ENCODE measurements at places on chromosomes 4 and X.

- DNase-seq, result no peak
These were observed 478.0 kb downstream of the KCNIP4 start for GRCh38 chr4:21470535-21470934.

- no peak for DNase-seq
These were observed 4.3 kb upstream of the DDX60L start for GRCh38 chr4:168484626-168485025.

- DNase-seq, result no peak
These were observed 1.1 kb downstream of the BLOC1S4 start for GRCh38 chr4:6716958-6717655.

GRCh38 chr4:69936566-69936965 lies 5.7 kb downstream of the CSN1S1 start:
- no peak for DNase-seq

GRCh38 chr4:186739802-186740434 lies 16.3 kb upstream of the FAT1 start:
- no peak for DNase-seq

GRCh38 chr4:150890246-150890645 lies 124.8 kb downstream of the LRBA start:
- DNase-seq, result no peak

DNA sequence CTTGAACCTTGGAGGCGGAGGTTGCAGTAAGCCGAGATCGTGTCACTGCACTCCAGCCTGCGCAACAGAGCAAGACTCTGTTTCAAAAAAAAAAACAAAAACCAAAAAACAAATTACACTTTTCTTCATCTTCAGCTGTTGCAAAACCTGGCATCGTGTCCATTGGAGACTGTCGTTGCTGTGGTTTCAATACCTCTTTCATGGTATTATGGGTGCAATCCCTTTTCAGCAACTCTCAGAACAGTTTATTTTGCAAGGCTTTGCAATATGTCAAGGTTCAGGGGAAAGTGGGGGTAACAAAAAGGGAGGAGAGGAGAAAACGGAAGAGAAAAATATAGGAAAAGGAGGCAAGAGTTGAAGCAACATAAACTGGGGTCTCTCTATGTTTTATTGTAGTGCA lies 40.8 kb downstream of the ARSD start:
- no peak for DNase-seq

DNA sequence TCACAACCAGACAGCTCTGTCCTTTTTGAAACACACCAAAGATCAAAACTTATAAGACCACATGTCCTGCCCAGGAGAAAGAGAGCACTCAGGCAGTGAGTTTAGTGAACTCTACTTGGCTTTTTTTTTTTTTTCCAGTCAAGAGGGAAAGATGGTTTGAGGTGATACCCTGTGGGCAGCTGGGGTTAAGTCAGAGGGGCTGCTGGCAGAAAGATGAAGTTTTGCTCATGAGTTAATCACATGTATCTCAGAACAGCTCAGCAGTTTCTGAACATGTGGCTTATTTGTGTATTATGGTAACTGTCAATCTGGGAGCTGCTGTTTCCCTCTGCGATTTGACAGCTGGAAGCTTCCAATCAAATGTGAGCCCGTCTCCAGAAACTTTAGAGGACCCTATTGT lies 56.4 kb upstream of the MAP3K15 start:
- no peak for DNase-seq

DNA sequence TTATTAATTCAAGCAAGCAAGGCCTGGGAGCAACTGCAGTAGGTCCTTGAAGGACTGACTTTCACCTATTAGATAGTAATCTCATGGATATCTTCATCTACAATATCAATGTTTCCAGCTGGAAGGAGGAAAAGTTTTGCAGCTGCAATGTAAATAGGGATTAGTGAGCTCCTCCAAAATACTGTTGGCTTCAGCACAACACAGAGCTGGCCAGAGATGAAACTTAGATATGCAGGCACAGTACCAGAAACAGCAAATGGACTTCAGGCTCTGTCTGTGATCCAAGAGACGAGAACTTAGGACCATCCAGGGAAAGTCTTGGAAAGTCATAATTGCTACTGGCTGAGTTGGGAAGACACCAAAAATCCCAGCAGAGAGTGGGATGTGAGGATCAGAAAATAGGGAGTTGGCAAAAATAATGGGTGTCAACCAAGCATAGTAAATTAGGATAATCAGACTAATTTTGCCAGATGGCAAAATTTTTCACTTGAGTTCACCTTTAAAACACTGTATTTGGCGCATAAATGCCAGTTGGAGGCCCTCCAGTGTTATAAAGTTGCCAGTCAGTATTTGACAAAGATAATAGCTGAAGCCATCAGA lies 57.5 kb downstream of the PARM1 start:
- no peak for DNase-seq

GRCh38 chr4:108834166-108834834 lies 71.4 kb upstream of the ETNPPL start:
- no peak for DNase-seq

- DNase-seq, result peak; percentile 86
These were observed 1.5 kb downstream of the GRID2 start for GRCh38 chr4:92305148-92305877.

DNA sequence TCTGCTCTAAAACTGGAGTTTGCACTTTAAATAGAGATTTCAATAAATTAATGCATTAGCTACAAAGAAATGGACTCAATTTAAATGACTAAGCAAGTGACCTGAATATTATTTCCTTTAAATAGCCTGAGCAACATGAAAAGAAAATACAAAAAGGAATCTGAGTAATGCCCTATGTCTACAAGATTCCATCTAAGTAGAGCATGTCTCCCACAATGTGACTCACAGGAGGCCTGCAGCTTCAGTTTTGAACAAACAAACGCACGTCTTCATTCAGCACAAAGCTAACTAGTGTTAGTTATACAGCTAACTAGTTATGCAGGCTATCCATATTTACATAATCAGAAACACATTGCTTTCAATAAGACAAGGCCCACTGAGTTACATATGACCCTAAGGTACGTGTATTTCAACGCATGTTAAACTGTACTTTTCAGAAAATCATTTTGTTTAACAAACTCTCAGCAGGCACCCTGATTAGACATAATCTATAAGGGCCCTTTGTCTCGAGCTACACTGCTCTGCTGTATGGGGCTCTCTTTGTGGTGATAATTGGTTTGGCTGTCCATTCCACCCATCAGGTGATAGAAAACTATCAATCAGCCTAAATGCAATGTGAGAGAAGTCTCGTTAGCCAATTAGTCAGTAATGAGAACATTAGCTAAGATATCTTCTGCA lies 116.5 kb downstream of the MAML3 start:
- DNase-seq, result no peak

DNA sequence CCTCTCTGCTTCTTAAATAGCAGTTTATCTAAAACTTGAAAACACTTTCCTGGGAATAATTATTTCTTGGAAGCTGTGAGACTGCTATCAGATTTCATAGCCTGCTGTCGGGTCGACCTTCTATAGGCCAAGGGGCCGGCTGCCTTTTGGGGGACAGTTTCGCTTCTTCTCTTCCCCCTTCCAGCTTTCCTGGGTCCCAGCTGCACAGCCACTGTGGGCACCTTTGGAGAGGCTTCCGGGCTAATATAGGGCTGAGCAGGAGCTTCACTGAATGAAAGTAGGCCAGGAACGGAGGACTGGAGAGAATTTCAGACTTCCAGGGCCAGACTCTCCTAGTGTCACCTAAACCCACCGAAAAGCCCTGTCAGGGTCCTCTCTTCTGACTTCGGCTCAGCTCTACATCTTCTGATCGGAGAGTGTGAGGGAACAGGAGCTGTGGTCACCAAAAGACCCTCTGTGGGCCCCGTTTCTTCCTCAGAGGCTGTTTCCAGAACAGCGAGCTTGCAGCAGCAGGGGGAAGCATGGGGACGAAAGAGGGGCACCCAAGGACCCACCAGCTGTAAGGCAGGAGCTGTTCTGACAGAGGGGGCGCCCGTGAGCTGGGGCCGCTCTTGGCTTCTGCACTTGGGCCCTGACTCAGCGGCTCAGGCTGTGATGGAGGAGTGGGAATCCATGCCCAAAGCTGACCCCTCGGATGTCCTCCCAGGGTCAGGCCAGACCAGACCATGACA lies 620.6 kb downstream of the BCOR start:
- DNase-seq, result peak; percentile 11

- no peak for DNase-seq
These were observed 251.0 kb downstream of the ANK2 start for GRCh38 chr4:113300471-113300928.

GRCh38 chrX:136192839-136193414 lies 45.6 kb downstream of the FHL1 start:
- no peak for DNase-seq

GRCh38 chrX:24553011-24553410 lies 87.9 kb downstream of the PDK3 start:
- DNase-seq, result no peak

DNA sequence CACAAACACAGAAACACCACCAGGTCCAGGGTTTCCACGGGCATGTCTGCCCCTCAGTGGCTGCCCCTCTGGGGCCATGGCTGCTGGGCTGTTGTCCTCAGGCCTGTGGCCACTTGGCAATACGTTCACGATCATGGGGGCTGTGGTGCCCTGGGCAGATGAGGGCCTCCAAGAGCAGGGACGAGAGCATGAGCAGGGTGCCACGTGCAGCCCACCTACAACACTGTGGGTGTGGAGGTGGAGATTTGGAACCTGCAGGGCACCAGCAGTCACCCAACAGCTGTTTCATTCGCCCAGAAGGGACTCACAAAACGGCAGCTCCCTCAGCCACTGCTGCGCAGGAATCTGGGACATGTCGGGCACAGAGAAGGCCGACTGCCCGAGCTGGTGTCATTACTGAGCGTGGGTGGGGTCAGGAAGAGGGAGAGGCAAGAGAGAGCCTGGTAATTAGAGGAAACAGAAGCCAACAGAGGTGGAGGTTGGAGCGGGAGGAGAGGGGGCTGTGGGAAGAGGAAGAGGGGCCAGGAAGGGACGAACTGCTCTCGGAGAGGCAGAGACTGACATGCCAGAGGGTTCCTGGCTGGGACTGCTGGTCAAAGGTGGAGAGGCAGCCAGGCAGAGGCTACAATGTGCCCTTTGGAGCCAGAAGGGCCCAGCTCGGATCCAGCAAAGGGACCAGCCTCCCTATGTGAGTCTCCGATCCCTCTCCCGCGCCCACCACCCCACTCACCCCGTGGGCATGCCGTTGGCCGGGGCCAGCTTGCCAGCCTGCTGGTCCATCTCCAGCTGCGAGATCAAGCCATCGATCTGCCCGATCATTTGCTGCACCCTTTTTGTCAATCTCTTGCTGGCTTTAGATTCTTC lies 23.1 kb downstream of the FGFR3 start:
- DNase-seq, result no peak

DNA sequence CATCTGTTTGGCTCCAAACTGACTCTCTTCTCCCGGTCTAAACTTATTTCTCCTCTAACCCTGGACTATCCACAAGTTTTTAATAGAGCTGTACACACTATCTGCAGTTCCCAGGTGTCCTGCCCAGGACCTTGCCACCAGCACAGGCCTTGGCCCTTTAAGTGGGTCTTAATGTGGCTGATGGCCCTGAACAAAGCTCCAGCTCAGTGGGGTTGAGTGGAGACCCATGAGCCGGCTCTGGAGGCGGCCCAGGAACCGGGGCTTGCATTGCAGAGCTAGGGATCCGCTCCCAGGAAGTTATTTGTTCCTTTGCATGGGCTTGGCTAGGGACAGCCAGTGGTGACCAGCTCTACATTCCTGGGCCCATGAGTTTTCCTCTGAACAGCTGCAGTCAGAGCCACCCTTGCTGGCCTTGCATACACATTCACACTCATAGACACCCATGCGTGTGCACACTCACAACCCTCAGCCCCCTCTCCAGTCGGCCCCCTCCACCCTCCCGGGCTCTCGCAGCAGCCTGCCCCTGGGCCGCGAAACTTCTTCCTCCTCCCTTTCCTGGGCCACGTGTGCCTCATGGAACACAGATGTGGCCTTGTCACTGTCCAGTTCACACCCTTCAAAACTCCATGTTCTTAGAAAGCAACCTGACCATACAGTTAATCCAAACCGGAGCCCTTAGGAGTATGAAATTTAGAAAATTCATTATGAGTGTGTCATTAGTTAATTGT lies 58.2 kb downstream of the GPR143 start:
- DNase-seq, result no peak

All from endothelial cell (in vitro differentiated cells).